ENCODE measurements at places on chromosomes 2 and 18.

- DNase-seq = no peak
Observed at GRCh38 chr2:224952936-224953657, 89.2 kb downstream of the DOCK10 start.

DNA sequence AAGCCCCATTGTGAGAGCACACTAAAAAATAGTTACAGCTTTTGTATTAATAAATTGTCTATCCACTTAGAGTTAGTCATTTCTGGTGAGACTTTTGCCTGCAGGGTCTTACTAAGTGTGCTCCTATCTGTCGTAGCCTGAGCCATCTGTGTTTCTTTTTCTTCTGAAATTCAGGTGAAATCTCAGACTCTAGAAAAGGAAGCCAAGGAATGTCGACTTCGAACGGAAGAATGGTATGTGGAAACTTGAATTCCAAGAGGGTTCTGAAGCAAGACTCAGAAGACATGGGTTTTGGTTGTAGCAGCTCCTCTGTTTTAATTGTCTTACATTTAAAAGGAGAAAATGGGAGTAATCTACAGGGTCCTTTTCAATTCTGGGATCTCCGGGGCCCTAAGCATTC, 70.0 kb upstream of the STON1 start:
- DNase-seq = no peak

DNA sequence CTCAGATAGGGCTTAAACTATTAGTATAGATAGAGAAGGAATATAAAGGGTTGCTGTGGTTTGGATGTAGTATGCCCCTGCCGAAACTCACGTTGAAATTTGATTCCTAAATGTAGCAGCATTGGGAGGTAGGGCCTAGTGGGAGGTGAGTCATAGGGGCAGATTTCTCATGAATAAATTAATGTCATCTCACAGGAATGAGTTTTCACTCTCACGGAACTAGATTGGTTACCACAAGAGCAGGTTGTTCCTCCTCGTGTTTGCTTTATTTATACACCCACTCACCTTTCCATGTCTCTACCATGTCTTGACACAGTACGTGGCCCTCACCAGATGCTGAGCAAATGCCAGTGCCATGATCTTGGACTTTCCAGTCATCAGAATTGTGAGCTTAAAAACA, 218.2 kb downstream of the RBM43 start:
- DNase-seq = peak; percentile 50

DNA sequence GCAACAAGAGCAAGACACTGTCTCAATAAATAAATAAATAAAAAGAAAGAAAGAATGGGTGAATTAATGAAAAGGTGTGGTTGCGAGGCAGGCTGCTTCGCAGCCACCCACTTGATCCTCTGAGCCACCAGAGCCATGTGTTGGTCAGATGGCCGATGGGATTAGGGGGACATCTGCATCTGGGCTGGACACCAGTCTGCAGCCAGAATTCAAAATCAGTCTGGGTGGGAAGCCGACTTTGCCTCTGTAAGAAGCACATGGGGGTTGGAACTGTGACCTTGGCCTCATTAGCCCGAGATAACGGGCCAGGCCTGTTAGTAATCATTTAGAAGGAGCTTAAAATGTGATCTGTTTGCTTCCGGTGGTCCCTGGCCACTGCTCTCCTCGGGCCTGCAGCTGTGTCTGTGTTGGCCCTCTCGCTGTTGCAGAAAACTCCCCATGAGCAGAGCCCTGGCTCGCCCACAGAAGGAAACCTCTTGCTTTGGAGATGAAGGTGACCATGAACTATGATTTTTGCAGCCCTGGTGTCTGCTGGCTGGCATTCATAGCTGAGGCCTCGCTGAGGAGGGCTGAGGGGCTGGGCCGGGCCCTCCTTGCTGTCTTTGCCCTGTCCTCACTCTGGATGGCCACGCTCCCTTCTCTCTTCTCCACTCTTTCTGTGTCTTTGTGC, 94.4 kb downstream of the DYSF start:
- DNase-seq = no peak

DNA sequence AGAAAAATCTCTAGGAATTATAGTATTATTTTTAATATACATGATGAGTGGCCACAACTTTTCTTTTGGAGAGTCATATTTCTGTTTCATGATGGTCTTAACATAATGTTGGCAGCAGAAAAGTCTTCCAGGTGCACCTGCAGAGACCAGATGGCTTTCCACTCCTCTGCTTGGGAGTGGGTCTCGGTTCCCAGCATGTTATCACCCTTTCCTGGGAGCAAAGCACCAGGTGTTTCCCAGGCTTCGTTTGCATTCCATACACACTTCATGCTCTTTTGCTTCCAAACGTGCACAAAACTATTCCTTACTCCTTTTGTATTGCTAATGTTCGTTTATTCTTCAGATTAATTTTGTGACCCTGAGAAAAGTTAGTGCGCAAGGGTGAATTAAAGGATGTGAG, 305.2 kb downstream of the CDH2 start:
- DNase-seq = no peak

DNA sequence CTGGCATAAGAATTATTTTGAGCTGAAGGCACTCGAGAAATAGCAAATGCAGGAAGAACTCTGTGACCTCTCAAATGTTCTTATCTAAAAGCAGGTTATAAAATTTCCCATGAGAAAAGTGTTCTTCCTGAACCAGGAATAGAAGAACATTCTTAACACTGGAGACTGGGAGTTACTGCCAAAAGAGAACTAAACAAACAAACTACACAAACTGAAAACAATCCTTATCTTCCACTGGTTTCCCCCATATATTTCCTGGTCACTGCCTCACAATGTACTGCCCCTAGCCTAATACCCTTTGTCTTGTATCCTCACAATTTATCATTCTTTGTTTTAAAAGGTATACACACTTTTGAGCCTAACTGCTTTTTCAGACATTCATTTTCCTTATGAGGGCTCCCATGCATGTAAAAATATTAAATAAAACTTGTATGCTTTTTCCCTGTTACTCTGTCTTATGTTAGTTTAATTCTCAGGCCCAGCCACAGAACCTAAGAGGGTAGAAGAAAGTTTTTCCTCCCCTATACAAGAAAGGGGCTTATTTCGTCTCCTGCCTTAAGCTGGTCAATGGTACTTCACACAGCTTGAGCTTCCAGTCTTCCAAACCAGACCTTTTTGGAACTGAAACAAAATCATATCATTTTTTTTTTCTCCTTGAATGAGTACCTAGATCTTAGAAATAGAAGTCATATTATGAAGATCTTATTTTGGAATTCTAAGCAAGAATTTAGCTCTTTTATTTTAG, 110.6 kb downstream of the MSTN start:
- peak; percentile 49 for DNase-seq

DNA sequence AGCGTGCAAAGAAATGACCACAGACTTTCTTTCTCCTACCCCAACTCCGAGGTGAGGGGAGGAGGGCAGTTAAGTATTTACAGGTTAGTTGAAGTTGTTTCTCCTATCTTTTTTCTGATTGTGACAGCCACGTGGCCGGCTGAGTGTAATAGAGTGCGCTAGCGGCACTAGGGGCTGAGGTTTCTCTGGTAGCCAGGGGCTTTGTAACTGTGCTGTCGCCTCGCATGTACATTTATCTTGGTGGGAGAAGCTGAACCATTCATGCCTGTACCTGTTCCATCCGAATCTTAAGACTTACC, 214.1 kb upstream of the STON1 start:
- no peak for DNase-seq

DNA sequence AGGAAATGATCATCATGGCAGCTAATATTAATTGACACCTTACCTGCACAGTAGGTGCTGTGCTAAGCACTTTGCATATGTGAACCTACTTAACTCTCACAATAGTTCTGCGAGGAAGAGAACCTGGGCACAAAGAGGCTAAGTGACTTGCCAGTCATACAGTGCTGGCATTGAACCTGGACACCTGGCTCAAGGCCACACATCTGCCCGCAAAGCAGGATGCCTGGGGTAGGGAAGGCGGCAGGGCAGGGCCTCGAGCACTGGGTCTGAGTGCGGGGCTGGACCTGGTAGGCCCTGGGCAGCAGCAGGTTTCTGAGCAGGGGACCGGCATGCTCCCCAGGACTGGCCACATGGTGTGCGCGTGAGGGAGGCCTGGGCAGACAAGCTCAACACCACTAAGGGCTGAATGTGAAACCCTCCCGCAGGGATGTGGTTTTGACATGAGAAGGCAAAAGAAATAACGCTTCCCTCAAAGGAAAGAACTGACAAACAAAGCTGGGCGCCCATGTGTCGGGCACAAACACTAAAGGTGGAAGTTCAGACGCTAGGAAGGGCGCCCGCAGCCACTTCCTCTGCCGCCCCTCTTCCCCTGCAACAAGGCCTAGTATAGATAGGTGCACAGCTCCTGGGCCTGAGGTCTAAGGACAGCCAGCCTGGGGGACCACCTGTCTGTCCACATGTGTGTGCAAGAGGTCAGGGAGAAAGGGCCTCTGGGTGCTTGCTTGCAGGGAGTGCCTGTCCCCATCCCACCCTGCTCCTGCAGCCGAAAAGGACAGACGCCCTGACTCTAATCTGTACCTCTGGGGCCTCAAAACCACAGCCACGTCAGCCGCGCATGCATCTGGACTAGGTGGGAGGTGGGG, 92.5 kb downstream of the ZFP36L2 start:
- DNase-seq = no peak

DNA sequence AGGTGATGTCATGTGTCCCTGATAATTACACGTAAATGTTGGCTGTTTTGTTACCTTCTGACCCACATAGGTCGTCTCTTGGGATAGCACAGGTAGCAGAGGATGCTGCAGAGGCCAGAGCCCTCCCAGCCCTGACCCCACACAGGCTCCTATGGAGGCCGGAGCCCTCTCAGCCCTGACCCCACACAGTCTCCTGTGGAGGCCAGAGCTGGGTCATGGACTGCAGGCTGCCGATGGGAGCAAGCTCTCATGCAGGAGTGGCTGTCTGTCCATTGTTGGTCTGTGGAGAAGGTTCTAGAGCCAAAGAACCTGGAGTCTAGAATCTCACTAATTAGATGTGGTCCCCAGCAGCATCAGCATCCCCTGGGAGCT, 155.5 kb downstream of the LDLRAD4 start:
- no peak for DNase-seq

- DNase-seq = no peak
Observed at GRCh38 chr2:236643480-236643879, 73.9 kb downstream of the ACKR3 start.

GRCh38 chr18:77645170-77645872, 395.7 kb downstream of the GALR1 start:
- no peak for DNase-seq

- no peak for DNase-seq
Observed at GRCh38 chr18:68909579-68909978, 111.7 kb downstream of the CCDC102B start.

DNA sequence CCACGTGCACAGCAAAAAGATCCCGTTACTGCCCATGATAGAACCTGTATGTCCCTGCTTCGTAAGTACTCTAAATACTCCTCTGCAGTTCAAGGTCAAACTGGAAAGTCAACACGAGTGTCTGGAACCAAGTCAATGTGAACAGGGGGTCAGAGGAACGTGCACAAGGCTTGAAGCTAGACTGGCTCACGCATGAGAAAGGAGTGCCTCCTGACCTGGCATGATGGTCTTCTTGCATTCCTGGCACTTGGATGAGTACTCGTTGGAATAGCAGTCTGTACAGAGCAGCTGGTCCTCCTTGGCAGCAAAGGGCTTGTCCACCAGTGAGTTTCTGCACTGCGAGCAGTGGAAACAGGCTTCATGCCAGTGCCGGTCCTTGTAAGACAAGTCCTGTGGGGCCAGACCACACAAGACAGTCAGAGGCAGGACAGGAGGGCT, 25.5 kb downstream of the FHL2 start:
- peak; percentile 37 for DNase-seq

DNA sequence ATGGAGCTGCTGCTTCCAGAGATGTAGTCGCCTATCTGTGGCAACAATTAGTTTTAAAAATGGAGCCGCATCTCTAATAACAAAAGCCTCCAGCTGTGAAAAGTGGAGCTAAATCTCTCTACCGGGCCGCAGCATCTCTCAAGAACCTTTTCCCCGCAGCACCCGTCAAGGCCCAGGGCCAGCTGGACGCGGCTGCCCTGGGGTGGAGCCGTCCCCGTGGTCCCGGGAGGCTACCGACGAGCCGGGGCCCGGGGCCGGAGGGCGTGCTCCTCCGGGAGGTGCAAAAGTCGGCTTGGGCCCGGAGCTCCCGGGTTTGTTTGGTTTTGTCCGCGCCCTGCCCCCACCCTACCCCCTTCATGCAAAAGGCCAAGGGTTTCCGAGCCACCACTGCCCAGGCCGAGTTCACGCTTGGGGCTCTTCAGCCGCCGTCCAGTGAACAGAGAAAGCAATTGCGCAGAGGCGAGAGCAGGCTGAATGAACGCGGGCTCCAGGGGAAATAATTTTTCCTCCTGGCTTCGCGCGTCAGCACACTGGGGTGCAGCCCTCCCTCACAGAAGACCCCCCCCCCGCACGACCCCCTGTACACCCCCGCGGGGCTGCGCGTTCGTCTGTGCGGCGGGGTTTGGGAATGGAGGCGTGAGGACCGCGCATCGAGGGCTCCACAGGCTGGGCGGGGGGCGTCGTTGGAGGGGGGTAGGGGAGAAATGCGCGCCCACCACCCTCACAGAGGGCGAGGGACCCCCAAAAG, 557 bp upstream of the GREB1L start:
- no peak for DNase-seq

DNA sequence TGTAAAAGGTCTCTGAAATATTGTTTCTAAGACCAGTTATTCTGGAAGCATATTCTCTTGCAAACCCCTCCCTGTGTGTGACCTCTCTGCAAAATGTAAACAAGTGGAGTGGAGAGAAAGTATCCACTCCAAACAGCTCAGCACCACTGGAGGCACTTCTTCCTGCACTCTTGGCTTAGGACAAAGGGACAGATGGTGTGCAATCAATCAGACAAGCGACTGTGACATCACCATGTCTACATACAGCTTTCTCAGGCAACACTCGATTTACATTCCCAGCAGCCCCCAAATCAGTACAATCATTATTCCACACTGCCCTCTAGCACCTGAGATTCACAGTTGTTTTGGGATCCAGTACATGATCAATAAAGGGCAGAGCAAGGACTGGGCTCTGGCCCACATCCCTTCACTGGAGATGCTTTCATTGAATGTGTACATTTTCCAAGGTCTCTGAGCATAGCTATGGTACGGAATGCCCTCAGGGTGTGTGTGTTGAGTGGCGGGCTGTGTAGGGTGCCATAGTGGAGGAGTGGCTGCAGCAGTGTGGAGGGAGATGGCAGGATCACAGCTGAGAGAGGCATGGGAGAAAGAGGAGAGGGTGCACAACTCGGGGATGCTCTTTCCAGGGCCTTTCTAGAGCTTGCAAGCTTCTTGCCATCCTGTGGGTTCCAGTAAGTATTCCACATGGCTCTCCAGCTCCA, 311.8 kb upstream of the ST6GAL2 start:
- DNase-seq = no peak

DNA sequence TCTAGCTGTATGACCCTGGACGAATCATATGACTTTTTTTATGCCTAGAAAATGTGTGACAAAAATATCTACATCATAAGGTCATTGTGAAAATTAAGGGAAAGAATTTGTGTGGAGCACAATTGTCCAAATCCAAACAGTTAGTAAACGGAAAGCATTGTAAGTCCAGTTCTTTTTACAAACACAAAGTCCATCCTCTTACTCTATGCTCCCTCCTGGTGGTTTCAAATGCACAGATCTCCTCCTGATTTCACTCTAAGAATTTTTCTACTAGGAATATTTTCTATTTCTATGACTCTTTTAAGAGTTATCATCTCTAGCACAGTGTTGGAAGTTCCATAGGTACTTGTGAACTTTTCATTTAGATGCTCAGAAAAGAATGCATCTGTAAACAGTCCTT, 125.2 kb upstream of the ARL5A start:
- DNase-seq = no peak
